ENCODE measurements at places on chromosomes 4 and X.

- no peak for DNase-seq
These were observed 19.9 kb upstream of the TXK start for GRCh38 chr4:48153791-48154550.

GRCh38 chr4:98444371-98444770, 183.2 kb downstream of the RAP1GDS1 start:
- DNase-seq: no peak

DNA sequence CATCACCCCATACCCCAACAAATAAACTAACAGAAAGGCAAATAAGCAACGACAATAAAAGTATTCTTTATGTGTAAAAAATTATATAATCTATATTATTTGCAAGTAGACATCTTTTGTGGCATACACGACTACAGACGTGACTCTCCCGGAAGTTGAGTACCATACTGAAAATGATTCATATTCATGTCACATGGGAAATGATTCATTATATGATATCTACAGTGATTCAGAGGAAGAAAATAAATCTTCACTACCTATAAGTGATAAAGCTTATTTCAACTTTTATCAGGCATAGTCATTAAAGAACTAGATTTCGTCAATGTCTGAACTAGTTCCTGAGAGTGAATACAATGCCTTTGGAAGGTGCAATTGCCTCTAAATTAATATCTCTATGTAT, 4.6 kb upstream of the ANTXR2 start:
- no peak for DNase-seq

- DNase-seq: no peak
These were observed 13.0 kb upstream of the PLAC1 start for GRCh38 chrX:134671294-134671693.

DNA sequence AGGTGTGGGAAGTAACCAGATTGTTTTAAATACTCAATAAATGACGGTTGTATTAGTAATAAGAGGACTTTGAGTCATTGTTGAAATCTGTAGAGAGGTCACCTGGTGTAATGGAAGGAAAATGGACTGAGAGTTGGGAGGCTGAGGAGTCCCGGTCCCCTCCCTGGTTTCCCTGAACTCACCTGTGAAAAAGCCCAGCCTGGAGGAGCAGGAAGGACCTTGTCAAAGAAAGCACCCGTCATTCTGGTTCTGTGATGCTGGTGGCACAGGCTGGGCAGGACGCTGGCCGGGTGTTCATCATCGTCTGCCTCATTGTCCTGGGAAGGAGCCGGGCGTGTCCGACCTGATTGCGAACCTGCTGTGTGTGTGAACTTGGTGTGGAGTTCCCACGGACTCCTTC, 70.8 kb downstream of the SORCS2 start:
- no peak for DNase-seq

- DNase-seq: peak; percentile 40
These were observed 29.3 kb downstream of the ZNF827 start for GRCh38 chr4:145909281-145909715.

GRCh38 chr4:46441136-46441859, 51.4 kb upstream of the GABRA2 start:
- no peak for DNase-seq

DNA sequence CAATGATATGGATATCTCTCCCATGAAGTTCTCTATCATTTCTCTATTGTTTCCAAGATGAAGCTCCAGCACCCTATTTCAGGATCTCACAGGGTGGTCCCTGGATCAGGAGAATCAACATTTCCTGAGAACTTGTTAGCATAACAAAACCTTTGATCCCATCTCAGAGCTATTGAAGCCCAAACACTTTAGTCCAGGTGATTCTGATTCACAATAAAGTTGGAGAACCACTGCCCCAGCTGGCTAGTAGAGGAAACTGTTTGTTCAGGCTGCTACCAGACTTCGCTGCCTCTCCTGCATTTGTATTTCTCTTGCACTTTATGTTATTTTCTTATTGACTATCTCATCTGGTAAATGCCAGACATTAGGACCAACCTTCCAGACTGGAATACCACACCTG, 65.4 kb downstream of the CEP44 start:
- DNase-seq: no peak

GRCh38 chr4:102608190-102608589, 107.0 kb downstream of the NFKB1 start:
- DNase-seq: no peak

DNA sequence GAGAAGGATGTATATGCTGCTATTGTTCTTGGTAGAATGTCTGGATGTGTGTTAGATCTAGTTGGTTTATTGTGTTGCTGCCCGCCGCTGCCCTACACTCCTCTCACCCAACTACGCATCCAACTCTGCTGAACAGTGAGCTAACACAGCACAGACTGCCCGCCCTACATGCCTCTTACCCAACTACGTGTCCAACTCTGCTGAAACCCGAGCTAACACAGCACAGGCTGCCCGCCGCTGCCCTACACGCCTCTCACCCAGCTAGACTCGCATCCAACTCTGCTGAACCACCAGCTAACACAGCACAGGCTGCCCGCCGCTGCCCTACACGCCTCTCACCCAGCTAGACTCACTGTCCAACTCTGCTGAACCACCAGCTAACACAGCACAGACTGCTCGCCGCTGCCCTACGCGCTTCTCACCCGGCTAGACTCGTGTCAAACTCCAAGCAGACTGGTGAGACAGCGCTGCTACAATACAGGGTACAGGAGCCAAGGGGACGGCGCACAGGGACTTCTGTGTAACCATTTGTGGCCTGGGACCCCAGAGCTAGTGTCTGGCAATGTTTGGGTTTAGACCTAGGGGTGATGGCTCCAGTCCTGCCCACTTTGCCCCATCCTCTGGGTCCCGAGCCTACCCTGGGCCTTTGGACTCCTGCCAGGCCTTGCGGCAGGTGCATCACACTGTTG, 11.6 kb upstream of the CTBP1 start:
- no peak for DNase-seq

GRCh38 chr4:4226606-4227438, at the start of gene OTOP1:
OTOP1 (minus strand) TSS chr4:4226929; CDS start chr4:4226864, 65 bp downstream.
- DNase-seq: no peak

- no peak for DNase-seq
These were observed 333.8 kb upstream of the PCDH7 start for GRCh38 chr4:30386266-30386895.

GRCh38 chrX:45517090-45517973, 316.7 kb upstream of the DIPK2B start:
- no peak for DNase-seq

GRCh38 chrX:12301288-12301687, 163.0 kb downstream of the FRMPD4 start:
- DNase-seq: no peak

DNA sequence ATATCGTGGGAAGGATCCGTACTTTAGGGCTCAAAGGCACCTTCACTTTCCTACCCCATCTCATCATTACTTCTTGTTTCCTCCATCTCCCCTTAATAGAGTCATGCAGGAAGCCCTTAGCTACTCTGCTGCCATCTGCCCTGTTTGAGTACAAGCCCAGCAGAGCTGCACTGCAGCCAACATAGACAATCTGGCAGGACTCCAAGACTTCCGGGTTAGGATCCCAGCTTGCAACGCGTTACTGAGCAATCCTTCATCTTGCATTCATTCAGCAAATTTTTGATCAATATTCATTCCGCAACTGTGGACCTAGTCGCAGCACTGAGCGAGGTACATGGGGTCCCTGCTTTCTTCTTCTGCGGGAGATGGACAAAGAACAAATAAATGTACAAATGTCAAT, 344.9 kb downstream of the BCOR start:
- peak; percentile 53 for DNase-seq

DNA sequence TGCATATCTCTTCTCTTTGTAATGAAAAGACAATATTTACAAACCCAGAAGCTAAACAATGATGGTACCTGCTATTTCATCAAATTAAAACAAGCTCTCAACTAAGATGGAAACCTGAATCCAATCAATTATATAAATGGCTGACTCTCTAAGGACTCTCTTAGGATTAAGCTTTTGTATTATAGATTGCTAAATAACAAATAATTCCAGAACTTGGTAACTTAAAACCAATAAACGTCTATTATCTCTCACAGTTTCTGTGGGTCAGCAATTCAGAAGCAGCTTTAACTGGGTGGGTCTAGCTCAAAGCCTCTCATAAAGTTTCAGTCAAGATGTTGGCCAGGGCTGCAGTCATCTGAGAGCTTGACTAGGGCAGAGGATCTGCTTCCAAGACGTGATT, 12.4 kb downstream of the PHKA2 start:
- no peak for DNase-seq

GRCh38 chrX:154596290-154596929, 11.5 kb downstream of the CTAG1A start:
- DNase-seq: no peak

DNA sequence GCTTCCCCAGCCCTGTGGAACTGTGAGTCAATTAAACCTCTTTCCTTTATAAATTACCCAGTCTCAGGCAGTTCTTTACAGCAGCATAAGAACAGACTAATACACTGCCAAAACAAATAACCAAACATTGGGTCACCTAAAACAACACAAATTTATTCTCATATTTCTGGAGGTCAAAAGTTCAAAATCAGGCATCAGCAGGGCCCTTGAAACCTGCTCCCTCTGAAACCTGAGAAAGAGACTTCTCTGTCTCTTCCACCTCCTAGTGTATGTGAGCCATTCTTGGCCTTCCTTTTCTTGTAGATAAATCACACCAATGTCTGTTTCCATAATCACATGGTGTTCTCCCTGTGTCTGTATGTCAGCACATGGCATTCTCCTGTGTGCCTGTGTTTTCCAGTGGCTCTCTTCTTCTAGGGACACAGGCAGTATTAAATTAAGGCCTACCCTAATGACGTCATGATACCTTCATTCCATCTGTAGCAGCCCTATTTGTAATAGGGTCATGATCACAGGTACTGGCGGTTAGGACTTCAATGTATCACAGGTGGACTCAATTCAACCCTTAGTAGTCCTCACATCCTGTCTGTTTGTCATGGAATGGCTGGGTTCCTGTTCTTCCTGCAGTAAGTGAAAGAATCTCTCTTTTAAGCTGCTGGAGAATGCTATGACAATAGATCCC, 147.3 kb upstream of the CLNK start:
- no peak for DNase-seq

- no peak for DNase-seq
These were observed 59.8 kb downstream of the CASK start for GRCh38 chrX:41863343-41864203.

DNA sequence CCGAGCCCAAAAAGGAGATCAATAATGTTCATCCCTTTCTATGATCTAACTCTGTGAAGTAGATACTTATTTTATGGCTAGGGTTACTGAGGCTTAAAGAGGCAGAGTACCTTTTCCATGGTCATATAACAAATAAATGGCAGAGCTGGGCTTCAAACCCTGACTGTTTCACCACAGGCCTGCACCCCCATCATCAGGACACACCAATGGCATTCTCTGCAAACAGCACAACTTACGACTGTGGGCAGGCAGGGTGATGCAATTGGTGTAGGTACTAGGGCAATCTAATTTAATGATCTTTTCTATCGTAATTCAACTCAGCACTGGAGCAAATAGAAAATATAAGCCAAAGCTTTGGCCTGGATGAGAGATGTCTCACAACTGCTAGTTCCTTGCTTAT, 118.8 kb upstream of the CBR4 start:
- no peak for DNase-seq

- no peak for DNase-seq
These were observed 16.9 kb downstream of the SH3RF1 start for GRCh38 chr4:169253904-169254303.

DNA sequence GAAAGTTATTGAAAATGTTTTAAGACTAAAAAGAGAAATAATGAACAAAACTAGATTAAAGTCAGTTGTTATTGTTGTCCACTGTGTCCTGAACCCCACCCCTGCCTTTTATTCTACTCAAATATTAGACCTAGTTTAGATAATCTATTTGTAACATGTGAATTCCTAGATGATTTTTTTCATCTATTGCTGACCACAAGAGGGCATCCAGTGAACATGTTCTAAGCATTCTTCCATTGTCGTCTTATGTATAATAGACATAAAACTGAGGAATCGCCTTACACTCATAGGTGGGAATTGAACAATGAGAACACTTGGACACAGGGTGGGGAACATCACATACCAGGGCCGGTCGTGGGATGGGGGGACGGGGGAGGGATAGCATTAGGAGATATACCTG, 36.4 kb upstream of the HPRT1 start:
- DNase-seq: no peak

DNA sequence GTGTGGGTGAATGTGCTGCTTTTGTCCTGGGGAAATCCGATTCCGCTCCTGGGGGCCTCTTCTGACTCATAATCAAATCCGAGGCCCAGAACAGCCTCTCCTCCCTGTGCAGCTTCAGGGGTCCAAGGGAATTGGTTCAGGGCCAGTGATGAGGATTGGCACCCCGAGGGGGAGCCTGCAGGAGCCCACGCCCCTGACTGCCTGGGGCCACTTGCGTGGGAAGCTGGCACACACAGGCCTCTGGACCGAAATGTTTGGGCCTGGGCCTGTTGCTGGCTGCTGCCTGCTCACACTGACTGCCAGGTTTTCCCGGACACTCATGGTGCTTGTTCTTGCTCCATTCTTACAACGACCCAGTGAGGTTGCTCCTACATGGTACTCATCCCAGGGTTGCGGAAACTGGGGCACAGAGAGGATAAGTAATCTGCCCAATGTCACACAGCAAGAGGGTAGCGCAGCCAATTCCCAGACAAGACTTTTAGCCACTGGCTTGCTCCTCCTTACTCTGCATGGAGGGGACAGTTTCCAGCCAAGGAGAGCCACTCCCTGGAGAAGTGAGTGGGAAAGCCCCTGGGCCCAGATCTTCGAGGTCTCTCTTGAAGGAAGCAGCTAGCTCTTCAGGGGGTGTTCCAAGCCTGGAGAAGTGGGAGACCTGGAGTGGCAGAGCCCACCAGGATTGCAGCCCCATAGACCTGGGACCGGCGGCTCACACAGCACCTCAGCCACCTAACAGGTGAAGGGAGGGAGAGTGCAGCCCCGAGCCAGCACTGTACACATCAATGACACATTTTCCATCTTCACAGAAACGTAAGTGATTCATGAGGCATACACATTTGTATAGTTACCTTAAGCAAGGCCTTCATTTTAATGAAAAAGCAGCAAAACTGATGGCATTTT, 20.3 kb downstream of the CFAP99 start:
- no peak for DNase-seq

DNA sequence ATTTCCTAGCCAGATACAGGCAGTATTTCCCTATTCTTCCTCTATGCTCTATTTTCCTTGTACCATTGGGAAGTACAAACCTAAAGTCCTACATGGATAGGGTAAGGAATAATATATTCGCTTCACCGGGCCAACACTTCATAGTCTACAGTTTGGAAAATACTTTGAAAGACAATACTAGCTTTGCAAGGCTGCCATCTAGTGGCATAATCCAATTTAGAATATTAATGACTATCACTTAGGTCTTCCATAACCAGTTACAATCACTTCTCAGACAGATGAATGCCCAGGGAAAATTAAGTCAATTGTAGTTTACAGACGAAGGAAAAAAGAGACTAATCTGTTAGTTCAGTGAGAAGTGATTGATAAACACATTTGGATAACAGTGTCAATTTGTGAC, 141.0 kb upstream of the FAM47C start:
- DNase-seq: no peak

DNA sequence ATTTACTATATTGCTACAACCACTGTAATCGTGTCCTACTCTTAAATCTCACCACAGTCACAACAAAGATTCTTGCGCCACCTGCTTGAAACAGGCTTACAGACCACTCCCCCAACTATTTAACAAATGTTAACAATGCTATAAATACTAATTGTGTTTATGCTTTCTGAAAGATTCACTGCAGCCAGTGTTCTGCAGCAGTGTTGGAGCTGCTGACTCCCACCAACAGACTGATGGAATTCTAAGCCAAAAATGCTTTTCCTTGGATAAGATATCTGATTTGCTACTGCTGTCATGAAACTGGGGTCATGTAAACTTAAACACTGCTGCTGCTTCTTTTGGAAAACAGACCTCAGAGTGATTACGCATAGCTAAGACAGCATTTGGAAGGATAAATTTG, 244.2 kb upstream of the MAB21L2 start:
- no peak for DNase-seq

All from head of caudate nucleus (tissue), 42 donors.